ENCODE measurements at places on chromosomes 7 and 10.

- DNase-seq, result no peak
These were observed 4.0 kb downstream of the MTG1 start for GRCh38 chr10:133397938-133398337.

GRCh38 chr10:13712837-13713581, 126.2 kb downstream of the PRPF18 start:
- peak; percentile 99 for DNase-seq

DNA sequence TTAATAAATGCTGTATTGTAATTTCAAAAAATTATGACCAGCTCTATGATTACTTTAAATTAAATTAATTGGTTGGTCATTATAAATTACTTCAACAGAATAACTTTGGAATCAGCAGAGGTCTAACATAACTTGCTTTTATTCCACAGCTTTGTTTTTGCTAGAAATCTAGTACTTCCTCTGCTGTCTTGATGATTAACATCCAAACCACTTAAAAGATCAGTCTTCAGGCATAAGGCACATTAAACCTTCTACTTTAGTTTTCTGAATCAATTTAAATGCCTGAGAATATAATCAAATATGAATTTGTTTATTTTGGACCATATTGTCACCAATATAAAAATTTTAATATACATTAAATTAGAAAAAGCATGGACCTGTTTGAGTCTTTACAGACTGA, 465.3 kb downstream of the ARL4A start:
- DNase-seq, result no peak

DNA sequence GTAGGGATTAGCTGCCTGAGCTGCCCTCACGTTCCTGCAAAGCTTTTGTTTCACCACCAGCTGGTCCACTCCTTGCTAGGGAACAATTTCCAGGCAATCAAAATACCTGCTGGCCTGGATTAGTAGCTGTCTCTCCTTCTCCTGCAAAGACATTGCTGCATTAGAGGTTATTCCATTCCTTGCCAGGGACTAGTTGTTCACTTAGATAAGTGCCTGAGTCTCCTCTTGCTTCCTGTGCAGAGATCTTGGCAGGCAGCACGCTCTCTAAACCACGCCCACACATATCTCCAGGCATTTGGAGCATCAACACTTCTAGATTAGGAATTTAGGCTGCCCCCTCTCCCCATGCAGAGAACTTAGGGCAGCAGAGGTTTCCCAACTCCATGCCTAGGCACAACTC, 150.4 kb upstream of the SMIM30 start:
- DNase-seq, result peak; percentile 31

- DNase-seq, result no peak
These were observed 91.2 kb upstream of the WNT16 start for GRCh38 chr7:121237601-121238000.

GRCh38 chr10:32376097-32376496, 29.1 kb upstream of the EPC1 start:
- no peak for DNase-seq

DNA sequence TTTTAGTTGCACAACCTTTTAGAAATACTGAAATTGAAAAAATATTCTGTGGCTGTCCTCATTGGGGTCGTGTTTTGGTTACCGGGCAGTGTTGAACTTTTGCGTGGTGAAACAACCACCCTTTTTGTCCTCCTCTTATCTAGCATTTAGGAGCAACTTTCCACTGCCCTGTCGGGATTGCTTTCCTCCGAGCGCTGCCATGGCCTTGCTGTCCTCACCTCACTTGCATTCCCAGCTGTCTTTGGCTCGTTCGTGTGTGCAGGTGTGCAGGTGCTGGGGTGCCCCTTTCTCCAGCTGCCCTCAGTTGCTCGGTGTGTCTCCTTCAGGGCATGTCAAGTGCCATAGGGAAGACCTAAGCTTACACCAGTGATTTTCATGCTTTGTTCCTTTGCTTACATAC, 116.9 kb upstream of the GJD4 start:
- DNase-seq, result no peak

GRCh38 chr10:65571011-65571570, 1354.7 kb upstream of the LRRTM3 start:
- peak; percentile 15 for DNase-seq
